A549 treated with DMSO at 1 μM for 4 hours (cell line): ENCODE measurements at places on chromosomes 3 and 15. TPM values are rescaled to one million over a fixed set of nuclear protein-coding genes. Genes with fewer than 3 reads are reported as not detected.

CCR1 gene
- 0.07 TPM in 1 of 5 replicates, not detected in the others for total RNA-seq

TJP1 gene
- 62.1 to 83.8 TPM (median 75.9 TPM) in 5 replicates for total RNA-seq

MITF gene
- 7.2 to 12.4 TPM (median 8.5 TPM) in 5 replicates for total RNA-seq

GOLGA6L6 gene
- not detected in 5 replicates for total RNA-seq

CPEB1 gene
- 2.1 to 3.9 TPM (median 3.5 TPM) in 5 replicates for total RNA-seq

HDGFL3 gene
- 47.4 to 68.1 TPM (median 61.6 TPM) in 5 replicates for total RNA-seq

CNTN4 gene
- not detected in 5 replicates for total RNA-seq

ECE2 gene
- not detected in 5 replicates for total RNA-seq

RTP1 gene
- not detected in 5 replicates for total RNA-seq

APEH gene
- total RNA-seq = 60.6 to 69.3 TPM (median 65.2 TPM) in 5 replicates

RASGRP1 gene
- total RNA-seq = 0.30 to 0.57 TPM (median 0.37 TPM) in 5 replicates

C3orf70 gene
- total RNA-seq = 0.01 to 0.03 TPM (median 0.02 TPM) in 3 of 5 replicates, not detected in the others

SLC22A14 gene
- total RNA-seq = 0.07 to 0.19 TPM (median 0.08 TPM) in 3 of 5 replicates, not detected in the others

MUSTN1 gene
- total RNA-seq = not detected in 5 replicates

FOXL2 gene
- total RNA-seq = 3.4 to 4.9 TPM (median 4.6 TPM) in 5 replicates

GPR62 gene
- total RNA-seq = 0.06 TPM in 1 of 5 replicates, not detected in the others

HCLS1 gene
- 0.07 to 0.20 TPM (median 0.16 TPM) in 4 of 5 replicates, not detected in the other for total RNA-seq

DPPA4 gene
- total RNA-seq = not detected in 5 replicates

BCHE gene
- total RNA-seq = 1.1 to 1.2 TPM (median 1.1 TPM) in 5 replicates

ALDH1L1 gene
- 0.16 to 0.43 TPM (median 0.24 TPM) in 5 replicates for total RNA-seq
